Stimulated activated CD8-positive, alpha-beta memory T cell treated with anti-CD3 and anti-CD28 coated beads, Interleukin-7, amount 100 ng/mL, for 48 hours (primary cell): ENCODE measurements at places on chromosomes 3 and 15.

- DNase-seq = no peak
Measured at GRCh38 chr15:69454953-69455352, 2.3 kb downstream of the RPLP1 start.

DNA sequence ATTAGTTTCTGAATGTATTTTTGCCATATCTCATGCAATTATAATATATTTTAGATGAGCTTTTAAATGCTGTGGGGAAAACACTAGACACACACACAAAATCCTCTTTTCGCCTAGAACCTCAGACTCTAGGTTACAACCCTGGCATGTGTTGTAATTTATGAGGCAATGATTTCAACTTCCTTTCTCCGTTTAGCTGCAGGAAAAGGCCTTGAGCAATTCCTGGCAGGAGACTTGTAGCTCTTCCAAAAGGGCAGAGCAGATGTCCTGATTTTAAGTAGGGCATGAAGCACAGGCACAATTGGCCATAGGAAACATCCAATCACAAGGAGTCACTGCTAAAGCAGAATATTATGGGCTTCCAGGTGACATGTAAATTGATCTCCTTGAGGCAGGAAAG, 82.0 kb downstream of the GPR156 start:
- DNase-seq = no peak

GRCh38 chr3:52880047-52880446, 17.3 kb downstream of the STIMATE start:
- no peak for DNase-seq

DNA sequence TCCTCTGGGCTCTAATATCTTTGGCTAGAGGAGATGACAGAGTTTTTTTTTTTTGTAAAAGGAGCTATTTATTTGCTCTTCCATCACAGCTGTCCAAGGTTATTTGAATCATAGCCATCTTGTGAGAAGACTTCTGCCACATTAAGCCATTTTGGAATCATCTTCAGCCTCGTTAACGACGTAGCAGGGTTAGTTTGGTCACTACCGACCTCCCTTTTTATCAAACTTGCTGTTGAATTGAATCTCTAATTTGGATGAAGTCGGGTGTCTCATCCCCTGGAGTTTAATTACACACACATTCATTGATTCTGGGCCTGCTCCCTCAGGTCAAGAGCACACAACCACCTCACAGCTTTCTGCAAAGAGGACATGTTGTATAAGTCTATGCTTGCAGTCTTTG, 238.7 kb downstream of the CPNE4 start:
- DNase-seq = no peak

DNA sequence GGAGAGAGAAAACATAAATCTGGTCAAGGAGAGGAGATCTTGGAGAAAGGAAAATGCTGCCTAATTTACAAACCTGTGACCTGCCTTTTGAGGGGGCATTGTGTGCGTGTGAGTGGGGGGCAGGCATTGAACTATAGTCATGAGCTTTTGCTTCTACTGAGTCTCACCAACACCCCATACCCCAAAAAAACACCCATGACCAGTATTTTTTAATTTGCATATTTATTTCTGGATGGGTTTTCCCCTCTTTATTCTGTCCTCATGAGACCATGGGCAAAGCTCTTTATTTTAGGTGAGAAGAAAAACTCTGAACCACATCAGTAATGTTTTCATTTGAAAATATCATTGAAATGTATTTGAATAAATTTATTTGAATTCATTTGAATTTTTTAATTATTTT, 20.6 kb downstream of the CD80 start:
- DNase-seq = no peak

DNA sequence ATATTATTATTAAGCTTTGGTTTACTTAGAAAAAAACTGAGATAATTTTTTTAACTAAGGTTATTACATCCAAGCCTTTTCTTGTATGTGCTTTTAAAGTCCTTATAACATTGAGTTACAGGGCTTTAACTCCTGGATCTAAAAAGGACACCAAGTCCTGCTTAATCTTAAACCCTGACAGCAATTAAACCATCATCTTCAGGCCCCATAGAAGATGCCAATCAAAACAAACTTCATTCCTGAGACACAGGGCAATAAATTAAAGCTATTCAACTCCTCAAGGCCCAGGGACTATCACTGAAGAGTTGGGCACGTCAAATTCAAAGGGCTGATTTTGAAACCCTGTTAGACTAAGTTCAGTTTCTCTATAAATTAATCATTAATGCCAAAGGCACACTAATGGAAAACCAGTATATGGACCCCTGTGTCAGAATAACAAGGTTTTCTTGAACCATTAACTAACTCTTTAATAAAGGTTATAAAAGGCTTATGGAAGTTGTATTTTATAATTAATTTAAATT, 1152.6 kb downstream of the NSUN3 start:
- DNase-seq = no peak

GRCh38 chr3:5898106-5898505, 710.6 kb downstream of the EDEM1 start:
- no peak for DNase-seq

GRCh38 chr15:52071570-52071969, 41.0 kb downstream of the BCL2L10 start:
- DNase-seq = no peak

DNA sequence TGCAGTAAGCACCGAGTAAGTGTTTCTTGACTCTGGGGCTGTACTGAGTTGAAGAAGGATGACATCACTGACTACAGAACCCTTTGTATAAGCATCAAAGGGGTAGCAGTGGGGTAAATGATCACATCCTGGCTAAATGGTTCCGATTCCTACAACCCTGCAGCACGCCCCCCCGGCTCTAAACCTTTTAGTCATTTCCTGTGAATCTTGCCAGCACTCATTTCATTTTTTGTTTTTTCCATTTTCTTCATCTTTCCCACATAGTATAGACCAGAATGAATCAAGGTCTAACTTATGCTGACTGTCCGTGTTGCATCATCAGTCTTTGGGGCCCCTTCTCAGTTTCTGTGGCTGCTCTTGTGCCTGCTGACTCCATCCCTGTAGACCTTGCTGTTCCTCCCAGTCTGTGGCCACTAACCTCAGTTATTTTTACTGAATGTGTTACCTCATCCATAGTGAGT, 383.1 kb upstream of the TPRG1 start:
- peak; percentile 46 for DNase-seq

GRCh38 chr3:12706504-12707253, 42.8 kb upstream of the RAF1 start:
- peak; percentile 40 for DNase-seq

GRCh38 chr3:152902141-152902669, 67.3 kb downstream of the P2RY1 start:
- DNase-seq = no peak

- DNase-seq = no peak
Measured at GRCh38 chr3:129985113-129985512, 10.6 kb downstream of the TRH start.

DNA sequence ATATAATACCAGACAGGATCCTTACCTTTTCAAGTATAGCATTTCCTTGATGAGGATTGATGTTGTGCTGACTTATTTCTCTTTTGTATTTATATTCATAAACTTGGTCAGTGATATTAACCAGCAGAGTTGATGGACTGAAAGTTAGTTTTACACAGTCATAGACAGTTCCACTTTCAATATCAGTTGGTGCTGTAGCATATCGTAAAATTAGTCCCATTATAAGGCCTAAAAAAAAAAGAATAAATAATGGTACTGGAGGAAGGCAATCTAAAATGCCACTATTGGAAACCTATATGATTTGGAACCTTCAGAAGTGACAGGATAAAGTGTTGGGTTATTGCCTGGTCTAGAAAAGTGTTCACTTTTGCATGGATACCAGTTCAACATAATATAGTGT, 16.3 kb downstream of the SLC9A9 start:
- DNase-seq = no peak

- DNase-seq = no peak
Measured at GRCh38 chr3:135229018-135229495, 434.0 kb downstream of the EPHB1 start.

GRCh38 chr3:43190670-43191069, 84.8 kb upstream of the POMGNT2 start:
- DNase-seq = no peak

DNA sequence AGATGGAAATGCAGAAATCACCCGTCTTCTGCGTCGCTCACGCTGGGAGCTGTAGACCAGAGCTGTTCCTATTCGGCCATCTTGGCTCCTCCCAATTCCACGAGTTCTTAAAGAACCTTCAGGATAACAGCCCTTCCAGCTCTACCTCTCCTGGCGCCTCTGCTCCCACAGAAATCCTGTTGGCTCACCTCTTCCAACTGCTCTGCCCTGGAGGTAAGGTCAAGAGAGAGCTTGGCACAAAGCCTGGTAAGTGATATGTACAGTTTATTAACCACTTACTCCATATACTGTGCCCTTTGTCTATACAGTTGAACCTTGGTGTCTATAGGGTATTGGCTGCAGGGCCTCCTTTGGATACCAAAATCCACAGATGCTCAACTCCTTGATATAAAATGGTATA, 17.8 kb upstream of the FGF12 start:
- DNase-seq = no peak

- no peak for DNase-seq
Measured at GRCh38 chr3:27594096-27594690, 110.0 kb upstream of the SLC4A7 start.

DNA sequence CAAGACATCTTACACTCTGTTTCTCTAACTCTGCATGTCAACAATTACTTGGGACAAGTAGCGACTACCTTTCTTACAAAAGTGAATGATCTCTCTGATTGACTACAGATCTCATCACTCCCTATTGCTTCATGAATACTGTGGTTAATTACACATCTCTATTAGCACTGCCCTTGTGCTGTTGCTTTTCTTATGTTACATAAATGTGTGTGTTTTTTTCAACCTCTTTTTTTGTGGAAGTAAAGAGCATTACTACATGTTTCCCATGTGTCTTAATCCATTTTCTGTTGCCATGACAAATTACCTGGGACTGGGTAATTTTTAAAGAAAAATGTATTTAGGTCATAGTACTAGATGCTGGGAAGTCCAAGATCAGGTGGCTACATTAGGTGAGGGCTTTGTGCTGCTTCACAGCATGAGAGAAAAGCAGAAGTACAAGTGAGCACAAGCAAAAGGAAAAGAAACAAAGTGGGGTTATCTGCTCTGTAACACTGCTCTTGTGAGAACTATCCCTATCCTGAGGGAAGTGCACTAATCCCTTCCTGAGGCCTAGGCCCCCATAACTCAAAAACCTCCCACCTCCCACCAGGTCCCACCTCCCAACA, 298.2 kb upstream of the SATB1 start:
- DNase-seq = no peak

DNA sequence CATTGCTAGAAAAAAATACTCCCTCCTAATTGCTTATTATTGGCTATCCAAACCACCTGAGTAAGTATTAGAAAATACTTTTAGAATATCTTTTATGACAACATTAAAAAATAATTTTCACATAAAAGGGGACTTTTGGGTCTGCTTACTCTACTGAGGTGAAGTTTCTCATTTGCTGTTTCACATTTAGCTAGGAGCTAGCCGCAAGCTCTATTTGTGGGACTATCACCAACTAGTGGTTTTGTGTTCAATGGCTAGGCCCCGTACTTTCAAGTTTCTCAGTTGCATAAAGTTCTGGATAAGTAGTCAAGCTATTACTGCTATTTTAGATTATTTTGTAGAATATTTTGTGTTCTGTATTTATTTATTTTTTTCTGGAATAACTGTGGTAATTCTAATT, 244.2 kb upstream of the SLITRK3 start:
- DNase-seq = no peak
